Activated CD4-positive, alpha-beta T cell treated with anti-CD3 and anti-CD28 coated beads, Interleukin-10, Interleukin-2, amounts not matched to agents 100 ng/mL and 50 ng/mL, durations not matched to agents 16 hours and 8 hours (primary cell): ENCODE measurements at places on chromosomes 11 and 22.

GRCh38 chr22:24937114-24937513, 9.4 kb downstream of the LHFPL7 start:
- DNase-seq: peak; percentile 38

GRCh38 chr22:24466716-24467328, 28.3 kb upstream of the UPB1 start:
- DNase-seq: no peak

DNA sequence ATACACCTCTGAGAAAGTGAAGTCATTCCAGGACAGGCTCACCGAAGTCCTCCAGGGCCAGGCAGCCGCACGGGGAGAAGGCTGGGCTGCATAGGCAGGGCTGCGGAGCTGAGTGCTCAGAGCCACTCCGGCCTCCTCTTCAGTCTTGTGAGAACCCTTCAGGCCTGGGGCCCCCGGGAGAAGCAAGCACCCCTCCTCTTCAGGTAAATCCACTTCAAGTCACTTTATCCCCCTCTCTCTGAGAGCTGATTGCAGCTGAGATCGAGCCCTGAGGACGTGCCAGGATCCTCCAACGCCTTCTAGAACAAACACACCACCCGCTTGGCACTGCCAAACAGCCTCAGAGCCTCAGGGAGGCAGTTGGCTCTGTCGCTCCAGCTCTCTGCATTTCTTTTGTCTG, 1526.3 kb downstream of the BRD1 start:
- DNase-seq: no peak

DNA sequence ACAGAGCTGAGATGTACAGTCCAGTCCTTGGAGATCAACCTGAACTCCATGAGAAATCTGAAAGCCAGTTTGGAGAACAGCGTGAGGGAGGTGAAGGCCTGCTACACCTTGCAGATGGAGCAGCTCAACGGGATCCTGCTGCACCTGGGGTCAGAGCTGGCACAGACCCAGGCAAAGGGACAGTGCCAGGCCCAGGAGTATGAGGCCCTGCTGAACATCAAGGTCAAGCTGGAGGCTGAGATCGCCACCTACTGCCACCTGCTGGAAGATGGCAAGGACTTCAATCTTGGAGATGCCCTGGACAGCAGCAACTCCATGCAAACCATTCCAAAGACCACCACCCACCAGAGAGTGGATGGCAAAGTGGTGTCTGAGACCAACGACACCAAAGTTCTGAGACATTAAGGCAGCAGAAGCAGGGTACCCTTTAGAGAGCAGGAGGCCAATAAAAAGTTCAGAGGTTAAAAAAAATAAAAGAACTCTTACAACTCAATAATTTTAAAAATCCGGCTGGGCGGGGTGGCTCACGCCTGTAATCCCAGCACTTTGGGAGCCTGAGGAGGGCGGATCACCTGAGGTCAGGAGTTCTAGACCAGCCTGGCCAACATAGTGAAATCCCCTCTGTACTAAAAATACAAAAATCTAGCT, 69.9 kb upstream of the RTL6 start:
- DNase-seq: peak; percentile 57

DNA sequence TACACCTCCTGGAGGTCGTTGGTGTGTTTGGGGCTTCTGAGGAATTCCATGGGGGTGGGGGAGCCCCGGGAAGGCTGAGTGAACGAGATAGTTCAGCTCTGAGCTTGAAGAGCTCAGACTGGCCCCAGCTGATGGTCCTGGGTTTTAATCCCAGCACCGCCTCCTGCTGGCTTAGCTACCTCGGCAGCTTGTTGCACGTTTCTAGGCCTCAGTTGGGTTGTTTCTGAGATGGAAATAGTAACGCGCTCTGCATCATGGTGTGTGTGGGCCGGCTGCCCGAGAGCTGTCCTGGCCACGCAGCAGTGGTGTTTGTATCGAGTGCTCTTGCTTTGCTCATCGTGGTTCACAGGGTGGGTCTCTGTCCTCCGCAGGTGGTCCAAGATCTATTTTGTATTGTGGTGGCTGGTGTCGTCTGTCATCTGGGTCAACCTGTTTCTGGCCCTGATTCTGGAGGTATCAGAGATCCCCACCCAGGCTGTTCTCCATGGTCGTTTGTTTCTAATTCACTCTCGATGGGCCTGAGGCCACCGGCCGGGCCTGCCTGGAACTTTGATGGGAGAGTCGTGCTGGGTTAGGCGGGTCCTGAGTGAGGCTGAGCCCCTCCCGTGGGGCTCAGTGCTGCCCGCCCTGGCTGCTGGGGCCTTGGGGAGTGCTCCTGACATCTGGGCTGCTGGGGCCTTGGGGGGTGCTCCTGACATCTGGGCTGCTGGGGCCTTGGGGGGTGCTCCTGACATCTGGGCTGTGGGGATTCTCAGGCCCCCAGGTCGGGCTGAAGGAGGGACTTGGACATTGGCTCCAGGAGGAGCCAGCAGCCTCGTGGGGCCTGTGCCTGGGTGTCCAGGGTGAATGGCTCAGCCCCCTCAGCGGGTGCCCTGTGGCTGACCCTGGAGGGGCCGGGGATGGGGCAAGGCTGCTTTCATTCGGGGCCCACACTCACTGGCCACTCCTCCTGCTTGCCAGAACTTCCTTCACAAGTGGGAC, 37.7 kb downstream of the TPCN2 start:
- no peak for DNase-seq

DNA sequence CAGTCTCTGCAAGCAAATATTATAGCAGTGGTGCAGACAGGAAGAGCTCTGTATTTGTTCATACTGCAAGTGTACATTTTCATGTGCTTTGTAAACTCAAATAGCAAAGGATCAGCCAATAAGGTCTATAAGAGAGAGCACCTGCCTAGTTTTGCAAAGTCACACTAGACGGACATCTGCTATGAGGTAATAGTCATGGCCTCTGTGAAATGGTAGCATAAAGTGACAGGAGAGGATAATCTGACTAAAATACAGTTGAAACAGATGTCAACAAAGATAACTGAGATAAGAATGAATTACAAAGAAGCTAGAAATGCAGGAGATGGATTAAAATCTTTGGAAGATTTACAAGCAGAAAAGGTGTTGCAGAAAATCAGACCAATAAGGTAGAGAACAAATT, 70.6 kb upstream of the SPON1 start:
- no peak for DNase-seq

DNA sequence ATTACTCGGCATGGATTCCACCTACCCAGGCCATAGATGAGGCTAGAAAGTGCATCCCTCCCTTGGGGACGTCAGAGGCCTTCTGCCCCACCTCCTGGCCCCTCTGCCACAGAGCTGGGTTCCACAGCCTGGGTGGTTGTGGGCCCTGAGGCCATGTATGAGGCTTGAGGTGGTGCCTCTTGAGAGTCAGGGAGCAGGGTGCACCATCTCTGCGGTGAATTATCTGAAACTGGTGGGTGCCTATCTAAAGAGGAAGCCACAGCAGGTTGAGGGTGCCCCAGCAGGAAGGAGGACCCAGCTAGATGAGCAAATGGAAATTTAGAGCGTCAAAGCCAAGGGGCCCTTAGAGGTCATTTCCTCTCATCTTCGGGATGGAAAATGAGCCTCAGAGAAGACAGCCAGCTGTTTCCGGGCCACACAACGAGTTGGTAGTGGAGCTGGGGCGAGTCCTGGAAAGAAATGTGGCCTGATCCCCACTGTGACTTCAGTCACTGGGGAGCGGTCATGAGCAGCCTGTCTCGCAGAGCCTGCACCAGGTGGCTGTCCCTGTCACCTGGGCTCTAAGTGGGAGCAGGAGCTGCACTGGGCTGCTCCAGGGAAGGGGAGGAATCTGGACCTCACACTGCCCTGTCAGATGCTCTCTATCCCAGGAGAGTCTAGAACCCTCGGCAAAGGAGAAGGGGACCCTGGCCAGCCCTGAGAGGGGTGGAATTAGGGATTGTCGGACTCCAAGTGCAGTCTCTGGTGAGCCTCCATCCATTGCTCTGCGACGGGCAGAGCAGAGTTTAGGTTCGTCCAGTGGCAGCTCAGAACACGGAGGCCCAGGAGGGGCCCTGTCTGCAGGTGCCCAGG, 7.3 kb downstream of the ADORA2A start:
- DNase-seq: peak; percentile 90

DNA sequence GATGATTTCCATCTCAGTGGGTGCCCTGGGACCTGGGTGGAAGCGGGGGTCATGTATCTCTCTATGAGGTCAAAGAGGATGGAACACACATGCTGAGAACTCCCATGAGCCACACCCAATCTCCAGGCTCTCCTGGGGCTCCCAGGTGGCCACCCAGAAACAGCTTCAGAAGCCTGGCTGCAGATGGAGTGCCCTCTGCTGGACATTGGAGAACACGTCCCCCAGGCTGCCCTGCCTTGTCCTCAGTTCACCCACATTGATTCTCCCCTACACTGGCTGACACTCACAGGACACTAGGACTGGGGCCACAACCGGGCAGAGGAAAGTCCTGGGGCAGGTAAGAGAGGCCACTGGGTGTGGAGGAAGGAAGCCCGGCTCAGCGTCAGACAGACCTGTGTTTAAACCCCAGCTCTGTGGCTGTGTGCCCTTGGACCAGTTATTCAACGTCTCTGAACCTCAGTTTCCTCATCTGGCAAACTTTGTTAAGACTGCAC, 4.5 kb upstream of the NOL12 start:
- peak; percentile 88 for DNase-seq

GRCh38 chr11:21931436-21932101, 261.3 kb upstream of the ANO5 start:
- DNase-seq: no peak

DNA sequence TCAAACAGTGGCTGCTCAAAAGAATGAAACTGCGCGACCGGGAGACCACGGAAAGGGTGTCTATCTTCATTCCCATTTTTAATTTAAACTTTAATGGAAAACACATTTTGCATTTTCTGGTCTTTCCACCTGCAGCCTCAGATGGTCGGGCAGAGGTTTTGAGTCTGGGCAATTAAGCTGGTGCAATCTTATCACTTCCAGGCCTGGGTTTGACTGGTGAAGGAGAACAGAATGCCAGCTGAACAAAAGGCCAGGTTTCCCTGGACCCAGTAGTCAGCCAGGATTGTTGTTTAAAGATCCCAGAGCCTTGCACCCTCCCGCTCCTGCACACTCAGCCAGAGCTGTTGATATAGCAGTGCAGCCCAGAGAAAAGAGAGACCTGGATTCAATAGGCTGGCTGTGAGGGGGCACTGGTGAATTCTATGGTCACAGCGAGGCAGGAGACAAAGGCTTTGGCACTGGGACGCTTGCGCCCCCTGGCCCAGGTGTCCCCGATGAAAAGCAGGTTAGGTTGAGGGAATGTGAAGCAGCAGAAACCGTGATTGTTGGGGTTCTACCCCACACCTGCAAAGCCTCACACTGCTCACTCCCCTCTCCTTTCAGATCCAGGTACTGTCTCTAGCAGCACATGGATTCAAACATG, 83.6 kb downstream of the FLI1 start:
- DNase-seq: no peak

- DNase-seq: no peak
Observed at GRCh38 chr11:2586087-2586792, 113.6 kb downstream of the KCNQ1OT1 start.

GRCh38 chr11:110314366-110315095, 18.1 kb upstream of the RDX start:
- DNase-seq: no peak

DNA sequence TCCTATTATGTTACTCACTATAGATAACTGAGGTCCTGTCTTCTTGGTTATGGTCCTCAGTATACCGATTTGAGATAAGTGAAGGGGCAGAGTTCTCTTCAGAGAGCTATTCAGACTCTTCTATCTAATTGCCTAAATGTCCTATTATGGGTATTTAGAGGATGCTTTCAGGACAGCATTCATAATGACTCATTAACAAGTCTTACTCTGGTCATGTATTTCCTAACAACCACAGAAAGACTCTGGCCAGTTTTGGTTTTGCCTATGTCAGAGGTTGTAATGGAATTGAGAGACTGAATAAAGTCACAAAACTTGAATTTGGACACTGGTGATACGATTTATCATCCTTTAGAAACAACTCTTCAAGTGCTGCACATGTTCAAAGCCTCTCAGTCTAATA, 1233.0 kb downstream of the JRKL start:
- no peak for DNase-seq

DNA sequence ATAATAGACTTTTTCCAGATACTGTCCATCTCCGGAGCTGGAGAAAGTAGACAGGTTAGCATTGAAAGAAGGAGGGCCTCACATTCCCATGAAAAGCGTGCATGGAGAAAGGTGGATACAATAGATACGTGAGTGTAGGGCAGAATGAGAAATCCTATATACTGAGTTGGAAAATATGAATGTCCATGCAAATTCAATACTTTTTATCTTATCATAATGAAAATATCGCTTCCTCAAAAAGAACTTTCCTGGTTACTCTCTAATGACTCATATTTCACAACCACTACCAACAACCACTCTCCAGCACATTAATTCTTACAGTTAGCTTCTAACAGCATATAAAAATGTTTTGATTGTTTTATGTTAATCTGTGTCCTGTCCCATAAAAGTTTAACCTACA, 22.0 kb upstream of the MS4A6A start:
- DNase-seq: peak; percentile 10

DNA sequence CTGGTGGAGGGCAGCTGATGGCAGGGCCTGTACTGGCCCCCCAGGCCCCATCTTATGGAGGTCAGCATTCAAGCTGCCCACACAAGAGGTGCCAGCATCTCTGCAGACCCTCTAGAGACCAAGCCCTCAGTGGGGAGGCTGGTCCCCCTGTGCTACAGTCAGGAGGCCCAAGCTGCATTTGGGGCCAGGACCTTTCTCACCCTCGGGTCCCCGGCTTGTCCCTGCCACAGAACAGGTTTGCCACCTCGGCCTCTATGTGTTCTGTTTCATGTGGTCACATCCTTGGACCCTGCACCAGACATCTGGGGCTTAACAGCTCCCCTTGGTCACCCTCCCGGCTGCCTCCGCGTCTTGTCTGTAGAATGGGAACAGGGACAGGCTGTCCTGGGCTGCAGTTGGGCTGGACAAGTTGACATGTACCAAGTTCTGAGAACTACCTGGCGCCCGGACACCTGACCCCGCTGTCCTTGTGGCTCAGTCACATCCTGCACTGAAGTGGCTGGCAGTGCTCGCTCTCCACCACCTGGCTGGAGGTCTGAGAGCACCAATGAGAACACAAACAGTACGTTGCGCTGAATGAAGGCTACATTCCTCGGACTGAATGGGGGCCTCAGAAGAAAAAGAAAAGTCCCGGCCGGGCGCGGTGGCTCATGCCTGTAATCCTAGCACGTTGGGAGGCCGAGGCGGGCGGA, 2.7 kb upstream of the PLXNB2 start:
- no peak for DNase-seq

DNA sequence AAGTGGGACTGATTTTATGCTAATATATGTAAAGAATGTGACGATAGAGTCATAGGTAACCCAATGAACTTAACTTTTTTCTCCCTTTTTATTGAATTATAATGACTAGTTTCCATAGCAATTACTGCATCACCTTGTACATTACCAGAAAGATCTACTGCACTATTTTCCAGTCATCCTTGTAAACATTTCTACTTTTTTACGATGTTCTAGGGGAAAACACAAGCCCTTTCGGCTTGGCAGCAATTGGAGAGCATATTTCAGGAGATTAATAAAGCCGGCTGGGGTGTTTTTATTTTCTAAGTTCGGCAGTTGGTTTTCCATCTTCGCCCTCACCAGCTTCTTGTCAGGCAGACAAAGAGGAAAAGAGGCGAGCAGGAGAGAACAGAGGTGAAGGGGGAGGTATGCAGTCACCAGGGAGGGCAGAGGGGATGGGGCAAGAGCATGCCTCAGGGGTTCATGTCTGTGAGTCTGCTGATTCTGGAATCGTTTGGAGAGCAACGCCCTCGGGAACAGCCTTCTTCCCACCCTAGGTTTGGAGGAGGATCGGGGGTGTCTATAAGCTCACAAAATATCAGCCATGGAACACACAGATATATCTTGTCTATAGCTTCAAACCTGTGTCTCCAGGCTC, 476.4 kb downstream of the MIAT start:
- no peak for DNase-seq

- no peak for DNase-seq
Observed at GRCh38 chr22:33922349-33922681, 2.0 kb upstream of the LARGE1 start.

- no peak for DNase-seq
Observed at GRCh38 chr22:42500836-42501179, 18.8 kb downstream of the RRP7A start.
